ENCODE measurements at places on chromosomes 6 and 20. TPM values are rescaled to one million over a fixed set of nuclear protein-coding genes. Genes with fewer than 3 reads are reported as not detected.

The GLYATL3 gene
- not detected for total RNA-seq

The SNAI1 gene
- total RNA-seq = 0.27 TPM

The ADGRB3 gene
- total RNA-seq = 237 TPM

The WFDC13 gene
- total RNA-seq = not detected

The GTSF1L gene
- total RNA-seq = not detected

The PAK1IP1 gene
- total RNA-seq = 12.2 TPM

The TCP11 gene
- not detected for total RNA-seq

The ID4 gene
- total RNA-seq = 118 TPM

The CLPSL2 gene
- not detected for total RNA-seq

Measured in cerebellum (tissue), 4 donors.